NCI-H187 treated with DMSO at 0.1 percent for 48 hours (cell line): ENCODE measurements at places on chromosomes 13 and 19.

- no peak for DNase-seq
These were observed 23.6 kb upstream of the ASPDH start for GRCh38 chr19:50537306-50537685.

- DNase-seq, result no peak
These were observed 29.6 kb downstream of the PAK4 start for GRCh38 chr19:39155114-39155700.

DNA sequence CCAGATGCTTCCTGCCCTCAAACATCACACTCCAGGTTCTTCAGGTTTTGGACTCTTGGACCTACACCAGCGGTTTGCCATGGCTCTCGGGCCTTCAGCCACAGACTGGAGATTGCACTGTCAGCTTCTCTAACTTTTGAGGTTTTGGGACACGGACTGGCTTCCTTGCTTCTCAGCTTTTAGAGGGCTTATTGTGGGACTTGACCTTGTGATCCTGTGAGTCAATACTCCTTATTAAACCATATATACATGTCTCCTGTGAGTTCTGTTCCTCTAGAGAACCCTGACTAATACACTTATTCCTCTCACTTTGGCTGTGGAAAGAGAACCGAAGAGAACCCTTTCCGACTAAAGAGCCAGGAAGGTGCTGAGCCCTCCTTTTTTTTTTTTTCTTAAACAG is 53.6 kb downstream of the LMO7 start:
- no peak for DNase-seq

GRCh38 chr13:39251340-39251739 is 213.1 kb downstream of the NHLRC3 start:
- DNase-seq, result no peak

GRCh38 chr13:110303644-110304043 is 3.3 kb downstream of the COL4A1 start:
- DNase-seq, result no peak

DNA sequence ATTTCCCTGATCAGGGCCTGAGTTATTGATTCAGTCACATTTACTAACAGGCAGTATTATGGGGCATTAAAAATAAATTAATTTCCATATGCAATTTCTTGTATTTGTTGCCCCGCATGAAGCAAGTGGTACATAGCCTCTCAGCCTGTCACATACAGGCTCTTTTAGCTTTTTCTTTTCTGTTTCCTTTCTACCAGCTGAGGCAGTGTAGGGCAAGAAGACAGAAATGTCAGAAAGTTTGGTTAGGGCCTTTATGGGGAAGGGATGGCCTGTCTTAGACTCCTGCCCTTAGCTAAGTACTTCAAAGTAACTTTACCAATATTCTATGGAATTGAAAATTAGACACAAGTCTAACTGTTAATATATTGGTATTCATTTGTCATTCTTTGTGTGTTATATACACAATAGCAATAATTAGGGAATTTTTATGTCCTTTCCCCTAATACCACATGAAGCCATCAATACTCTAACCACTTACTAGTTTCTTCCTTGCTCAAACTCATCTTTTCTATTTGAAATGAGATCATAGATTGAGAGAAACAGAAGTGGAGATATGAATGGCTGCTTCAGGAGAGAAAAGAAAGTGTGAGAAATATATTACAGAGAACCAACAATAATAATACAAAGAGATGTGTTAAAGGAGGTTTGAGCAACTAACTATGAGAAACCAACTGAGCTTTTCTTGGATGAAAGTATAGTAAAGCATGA is 669.6 kb downstream of the PCDH17 start:
- DNase-seq, result no peak

- no peak for DNase-seq
These were observed 55.4 kb downstream of the KCTD12 start for GRCh38 chr13:76830805-76831204.

- no peak for DNase-seq
These were observed 407.0 kb downstream of the ZNF536 start for GRCh38 chr19:30778961-30779715.

DNA sequence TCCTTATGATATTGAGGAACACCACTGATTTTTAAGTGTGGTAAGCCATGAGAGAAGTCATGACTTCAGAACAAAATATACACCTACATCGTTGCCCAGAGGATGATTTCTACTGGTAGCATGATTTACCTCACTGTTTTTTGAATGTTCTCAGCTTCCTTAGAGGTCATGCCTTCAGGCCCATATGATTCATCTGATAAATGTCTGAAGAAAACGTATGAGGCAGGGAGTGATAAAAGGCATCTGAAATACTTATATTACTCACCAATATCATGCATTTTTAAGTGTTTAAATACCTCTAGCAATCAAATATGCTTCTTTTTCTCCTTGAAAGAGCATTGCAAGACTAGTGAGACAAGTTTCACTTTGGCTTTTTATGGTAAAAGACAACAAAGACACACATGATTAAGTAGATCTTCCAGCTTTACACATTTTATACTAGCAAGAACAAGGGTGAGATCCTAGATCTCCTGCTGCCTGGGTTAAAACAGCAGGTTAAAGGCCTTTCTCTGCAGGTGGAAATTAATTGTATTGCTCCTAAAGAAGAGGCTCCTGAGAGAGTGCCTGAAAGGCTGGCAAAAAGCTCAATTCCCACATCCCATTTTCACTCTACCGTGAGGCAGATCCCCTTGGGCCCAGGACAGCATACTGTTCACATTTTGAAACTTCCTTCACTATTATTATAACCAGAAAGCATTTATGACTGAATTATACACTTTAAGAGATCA is 432.4 kb downstream of the SLITRK1 start:
- no peak for DNase-seq
